ENCODE measurements at places on chromosomes 12 and 14.

DNA sequence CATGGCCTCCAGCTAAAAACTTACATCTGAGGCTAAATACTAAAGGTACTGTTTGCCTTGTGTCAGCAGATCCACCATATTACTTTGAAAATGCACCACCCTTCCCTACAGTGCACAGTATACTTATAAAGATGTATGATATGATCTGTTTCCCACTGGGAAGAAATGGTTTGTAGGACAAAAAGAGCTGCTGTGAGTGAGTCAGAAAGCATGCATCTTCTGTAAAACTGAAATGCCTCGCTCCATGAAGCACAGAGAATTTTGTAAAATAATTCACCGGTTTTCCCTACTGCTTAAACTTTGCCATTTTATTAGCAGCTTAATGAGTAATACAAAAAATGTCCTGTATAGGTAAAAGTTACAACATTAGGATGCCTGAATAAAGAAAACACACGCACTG lies 68.8 kb downstream of the MDGA2 start:
- H3K27me3 ChIP-seq: no peaks in the 10 kb centered on the region
- no peaks in the 10 kb centered on the region for H3K4me1 ChIP-seq
- no peak for DNase-seq
- H3K36me3 ChIP-seq: no peaks in the 10 kb centered on the region
- H3K4me3 ChIP-seq: no peak overlapping the region

DNA sequence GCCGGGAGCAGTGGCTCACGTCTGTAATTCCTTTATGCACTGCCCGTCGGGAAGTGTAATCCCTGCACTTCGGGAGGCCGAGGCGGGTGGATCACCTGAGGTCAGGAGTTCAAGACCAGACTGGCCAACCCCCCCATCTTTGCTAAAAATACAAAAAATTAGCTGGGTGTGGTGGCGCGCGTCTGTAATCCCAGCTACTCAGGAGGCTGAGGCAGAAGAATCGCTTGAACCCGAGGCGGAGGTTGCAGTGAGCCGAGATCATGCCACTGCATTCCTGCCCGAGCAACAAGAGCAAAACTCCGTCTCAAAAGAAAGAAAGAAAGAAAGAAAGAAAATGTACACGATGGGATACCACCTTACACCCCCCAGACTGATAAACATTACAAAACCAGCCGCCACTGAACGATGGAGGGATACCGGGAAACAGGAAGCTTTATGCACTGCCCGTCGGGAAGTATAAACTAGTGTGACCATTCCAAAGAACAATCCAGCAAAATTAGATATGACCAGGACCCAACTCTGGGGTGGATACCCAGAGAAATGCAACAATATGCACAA lies 1.1 kb downstream of the ABCD4 start:
- no peak overlapping the region for H3K27ac ChIP-seq
- DNase-seq: no peak
- H3K4me1 ChIP-seq: no peaks in the 10 kb centered on the region

- no peak for DNase-seq
- H3K27ac ChIP-seq: no peak overlapping the region
- no peaks in the 10 kb centered on the region for H3K4me1 ChIP-seq
- no peaks in the 10 kb centered on the region for H3K27me3 ChIP-seq
- H3K36me3 ChIP-seq: no peaks in the 10 kb centered on the region
These were observed 379.0 kb downstream of the LRIG3 start for GRCh38 chr12:58541300-58541690.

DNA sequence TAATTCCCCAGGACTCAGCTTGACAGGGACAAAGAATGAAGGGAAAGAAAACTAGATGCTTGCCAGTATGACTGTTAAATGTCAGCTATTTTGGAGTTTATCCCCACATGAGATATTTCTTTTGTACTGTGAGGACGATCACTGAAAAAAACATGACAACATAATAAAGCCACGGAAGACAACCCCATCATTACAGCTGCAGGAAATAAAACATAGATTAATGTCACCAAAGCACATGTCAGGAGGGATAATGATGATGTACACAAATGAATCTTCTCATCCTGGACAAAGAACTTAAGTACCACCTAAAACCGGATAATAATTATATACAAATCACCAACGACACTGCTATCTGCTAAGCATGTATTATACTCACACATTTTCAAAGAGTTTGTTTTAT lies 84.6 kb upstream of the GRIP1 start:
- no peaks in the 10 kb centered on the region for H3K4me1 ChIP-seq
- no peak for DNase-seq
- no peak overlapping the region for H3K4me3 ChIP-seq
- no peaks in the 10 kb centered on the region for H3K27me3 ChIP-seq
- no peak overlapping the region for H3K27ac ChIP-seq

GRCh38 chr12:2783936-2784600 lies 10.7 kb upstream of the FKBP4 start:
- no peak overlapping the region for H3K27ac ChIP-seq
- H3K4me1 ChIP-seq: no peaks in the 10 kb centered on the region
- H3K36me3 ChIP-seq: no peaks in the 10 kb centered on the region
- H3K27me3 ChIP-seq: peaks cover 16% of the 10 kb centered on the region
- peak; percentile 36 for DNase-seq

DNA sequence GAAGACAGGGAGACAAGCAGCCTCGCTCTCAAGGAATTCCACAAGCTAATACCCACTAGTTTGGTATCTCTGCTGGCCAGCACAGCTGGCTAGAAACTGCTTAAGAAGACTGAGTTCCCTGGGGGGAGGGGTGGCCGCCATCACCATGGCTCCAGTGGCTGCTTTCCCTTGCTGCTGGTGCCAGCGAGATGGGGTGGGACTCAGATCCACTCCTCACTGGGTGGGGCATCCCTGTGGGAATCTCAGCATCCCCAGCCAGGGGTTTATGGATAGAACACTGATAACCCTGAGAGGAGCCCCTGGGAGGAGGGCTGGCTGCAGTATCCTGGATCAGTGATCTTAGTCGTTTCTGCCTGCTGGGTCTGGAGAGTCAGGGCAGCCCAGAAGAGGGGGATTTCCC lies 170.6 kb upstream of the MDGA2 start:
- H3K27ac ChIP-seq: no peak overlapping the region
- no peak overlapping the region for H3K4me3 ChIP-seq
- DNase-seq: no peak
- H3K4me1 ChIP-seq: no peaks in the 10 kb centered on the region

GRCh38 chr14:68584786-68585185 lies 208.1 kb downstream of the ZFP36L1 start:
- H3K4me3 ChIP-seq: no peak overlapping the region
- H3K4me1 ChIP-seq: no peaks in the 10 kb centered on the region
- no peak overlapping the region for H3K27ac ChIP-seq
- H3K27me3 ChIP-seq: no peaks in the 10 kb centered on the region
- no peaks in the 10 kb centered on the region for H3K36me3 ChIP-seq

Measured in MM.1S (cell line).